DMS 273 treated with DMSO at 0.1 percent for 48 hours (cell line): ENCODE measurements at places on chromosomes 1 and 21.

GRCh38 chr21:45877821-45878469 is 103.6 kb upstream of the COL6A1 start:
- DNase-seq, result no peak

- DNase-seq, result peak; percentile 73
These were observed 48.5 kb downstream of the OPRD1 start for GRCh38 chr1:28860332-28861073.

- DNase-seq, result no peak
These were observed 17.9 kb downstream of the GBP5 start for GRCh38 chr1:89254658-89255287.

DNA sequence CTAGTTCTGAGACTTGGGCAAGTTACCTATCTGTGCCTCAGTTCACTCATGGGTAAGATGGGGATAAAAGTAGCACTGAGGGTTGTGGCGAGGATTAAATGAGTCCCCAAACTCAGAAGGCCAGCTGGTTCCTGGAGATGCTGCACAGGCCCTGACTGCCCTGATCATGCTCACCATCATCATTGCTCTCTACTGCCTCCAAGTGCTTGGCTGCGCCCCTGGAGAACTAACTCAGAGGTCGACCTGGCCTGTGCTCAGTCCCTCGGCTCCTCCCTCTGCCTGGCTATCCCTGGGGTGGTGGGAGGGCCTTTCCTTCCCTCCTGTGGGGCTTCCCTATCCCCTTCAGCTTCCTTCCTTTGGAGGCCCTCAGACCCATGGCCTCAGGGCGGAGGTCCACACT is 5.6 kb downstream of the SLC5A9 start:
- DNase-seq, result no peak

- no peak for DNase-seq
These were observed 9.2 kb upstream of the SLAMF8 start for GRCh38 chr1:159817276-159818041.

DNA sequence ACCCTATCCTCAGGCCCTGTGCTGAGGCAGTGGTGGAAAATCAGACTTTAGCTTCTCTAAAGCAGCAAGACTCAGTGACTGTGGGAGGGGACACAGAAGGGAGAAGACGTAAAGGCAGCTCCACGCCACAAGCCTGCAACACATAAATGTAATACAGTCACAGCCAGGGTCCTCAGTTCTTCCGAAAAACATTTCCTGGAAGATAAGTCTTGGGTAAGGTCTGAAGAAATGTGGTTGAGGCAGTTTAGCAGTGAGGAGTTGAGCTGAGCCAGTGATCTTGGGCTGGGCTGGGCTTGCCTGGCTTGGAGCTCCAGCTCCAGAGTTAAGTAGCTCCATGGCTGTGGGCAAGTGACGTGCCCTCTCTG is 127.8 kb upstream of the ADAR start:
- no peak for DNase-seq

- no peak for DNase-seq
These were observed 82.3 kb downstream of the CYYR1 start for GRCh38 chr21:26490771-26491170.

DNA sequence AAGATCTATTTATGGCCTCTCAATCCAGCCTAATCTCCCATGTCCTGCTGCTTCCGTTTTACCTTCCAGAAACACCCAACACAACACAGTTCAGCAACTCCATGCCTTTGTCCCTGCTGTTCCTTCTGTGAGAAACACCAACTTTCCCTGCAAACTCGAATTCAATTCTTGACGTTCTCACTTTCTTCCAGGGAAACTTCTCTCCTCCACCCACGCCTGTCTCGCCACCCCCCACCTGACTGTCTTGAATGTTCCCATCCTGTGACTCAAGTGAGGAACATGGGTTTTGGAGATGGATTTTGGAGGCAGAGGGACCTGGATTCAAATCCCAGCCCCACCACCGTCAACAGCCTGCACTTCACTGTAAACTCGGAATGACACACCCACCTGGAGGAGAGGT is 44.8 kb downstream of the GRHL3 start:
- no peak for DNase-seq

DNA sequence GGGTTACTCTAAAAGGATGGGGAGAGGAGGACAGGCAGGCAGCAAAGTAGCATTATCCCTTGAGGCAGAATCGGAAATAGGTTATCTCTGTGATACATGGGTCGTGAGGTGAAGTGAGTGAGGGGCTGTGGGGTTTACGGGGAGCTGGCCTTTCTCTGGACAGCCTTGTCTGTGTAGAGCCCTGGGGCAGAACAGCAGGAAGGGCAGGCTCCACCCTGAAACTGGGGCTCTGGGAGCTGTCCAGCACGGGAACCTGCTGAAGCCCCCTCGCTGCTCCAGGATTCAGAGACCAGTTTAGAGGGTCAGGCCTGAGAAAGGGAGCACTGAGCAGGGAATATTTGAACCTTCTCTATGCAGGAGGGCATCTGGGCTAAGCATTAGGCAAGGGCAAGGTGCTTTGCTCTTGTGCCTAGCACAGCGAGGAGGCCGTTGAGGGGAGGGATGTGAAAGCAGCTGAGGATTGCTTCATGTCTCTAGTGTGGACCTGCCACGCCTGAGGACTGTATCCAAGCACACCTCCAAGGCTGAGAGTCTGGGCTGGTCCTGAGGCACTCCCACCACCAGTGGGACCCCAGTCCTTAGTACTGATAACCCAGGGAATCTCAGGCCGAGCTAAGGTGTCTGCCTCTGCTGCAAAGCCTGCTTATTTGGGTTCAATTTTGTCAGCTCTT is 55.8 kb downstream of the NAV1 start:
- no peak for DNase-seq

GRCh38 chr21:39518055-39518846 is 66.5 kb downstream of the SH3BGR start:
- DNase-seq, result peak; percentile 42

GRCh38 chr1:226634166-226634588 is 85.6 kb downstream of the STUM start:
- no peak for DNase-seq

DNA sequence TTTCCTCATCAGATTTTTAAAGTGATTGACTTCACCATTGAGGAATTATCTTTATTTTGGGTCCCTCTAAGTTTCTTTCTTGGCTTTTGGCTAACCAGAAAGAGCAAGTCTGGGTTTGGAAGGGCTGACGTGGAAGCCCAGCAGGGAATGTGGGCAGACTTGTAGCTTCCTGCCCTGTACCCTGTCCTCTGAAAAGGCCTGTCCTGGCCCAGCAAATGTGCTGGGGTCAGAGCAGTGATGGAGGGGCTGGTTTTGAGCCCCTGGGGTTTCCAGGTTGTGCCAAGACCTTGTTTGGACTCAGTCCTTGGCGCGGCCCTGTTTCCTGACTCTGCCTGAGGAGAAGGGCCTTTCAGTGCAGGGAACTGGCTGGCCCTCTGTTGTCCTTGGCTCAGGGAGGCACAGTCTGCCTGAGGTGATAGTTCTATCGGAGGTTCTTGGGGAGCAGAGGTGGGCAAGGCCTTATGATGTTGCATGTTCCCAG is 72.1 kb downstream of the UCK2 start:
- DNase-seq, result no peak

GRCh38 chr1:207824691-207825408 is 73.0 kb downstream of the CD46 start:
- no peak for DNase-seq

DNA sequence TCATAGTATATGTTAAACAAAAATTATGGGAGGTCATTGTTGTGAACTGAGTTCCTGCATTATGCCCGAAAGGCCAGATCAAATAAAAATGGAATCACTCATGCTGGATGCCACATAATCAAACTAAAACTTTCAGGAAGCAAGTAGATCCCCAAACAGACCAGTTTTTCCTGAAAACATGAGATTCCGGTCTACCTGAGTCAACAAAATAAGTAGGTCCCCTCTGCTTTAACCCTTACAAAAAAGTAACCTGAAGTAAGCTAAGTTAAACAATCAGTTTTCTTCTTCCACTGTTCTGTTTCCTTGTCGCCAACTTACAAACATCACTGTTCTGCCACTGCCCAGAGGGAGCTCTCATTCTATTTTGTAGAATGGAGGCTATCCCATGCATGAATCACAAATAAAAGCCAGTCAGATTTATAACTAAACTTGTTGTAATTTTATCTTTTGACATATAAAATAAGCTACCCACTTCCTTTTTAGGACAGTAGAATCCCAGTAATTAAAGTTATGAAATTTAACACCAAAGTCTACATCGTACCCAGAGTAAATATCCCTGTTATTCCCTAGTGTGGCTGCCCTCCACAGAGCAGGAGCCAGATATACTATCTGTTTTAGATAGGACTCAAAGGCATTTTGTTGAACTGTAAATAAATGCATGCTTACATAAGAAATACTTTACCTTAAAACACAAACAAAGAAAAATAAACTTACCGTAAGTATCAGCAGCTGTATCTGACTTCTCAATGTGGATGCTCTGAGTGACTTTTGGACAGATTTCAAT is 149.4 kb downstream of the TIAM1 start:
- DNase-seq, result no peak

DNA sequence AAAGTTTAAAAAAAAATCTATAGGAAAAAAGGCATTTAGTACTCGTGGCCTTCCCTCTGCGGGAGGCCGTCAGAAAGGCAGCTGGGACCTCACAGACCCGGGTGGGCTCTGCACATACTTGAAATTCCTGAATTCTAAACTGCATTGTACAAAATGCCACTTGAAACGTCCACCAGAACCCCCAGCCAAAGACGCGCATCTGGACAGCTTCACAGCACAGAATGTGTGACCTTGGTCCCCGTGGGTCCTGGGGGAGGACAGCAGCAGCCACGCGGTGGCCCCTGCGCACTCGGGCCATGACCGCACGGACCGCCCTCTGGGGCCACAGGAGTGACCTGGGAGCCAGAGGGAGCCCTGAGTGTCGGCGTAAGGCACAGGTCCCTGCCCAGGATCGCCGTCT is 20.6 kb upstream of the MRPS14 start:
- DNase-seq, result no peak

DNA sequence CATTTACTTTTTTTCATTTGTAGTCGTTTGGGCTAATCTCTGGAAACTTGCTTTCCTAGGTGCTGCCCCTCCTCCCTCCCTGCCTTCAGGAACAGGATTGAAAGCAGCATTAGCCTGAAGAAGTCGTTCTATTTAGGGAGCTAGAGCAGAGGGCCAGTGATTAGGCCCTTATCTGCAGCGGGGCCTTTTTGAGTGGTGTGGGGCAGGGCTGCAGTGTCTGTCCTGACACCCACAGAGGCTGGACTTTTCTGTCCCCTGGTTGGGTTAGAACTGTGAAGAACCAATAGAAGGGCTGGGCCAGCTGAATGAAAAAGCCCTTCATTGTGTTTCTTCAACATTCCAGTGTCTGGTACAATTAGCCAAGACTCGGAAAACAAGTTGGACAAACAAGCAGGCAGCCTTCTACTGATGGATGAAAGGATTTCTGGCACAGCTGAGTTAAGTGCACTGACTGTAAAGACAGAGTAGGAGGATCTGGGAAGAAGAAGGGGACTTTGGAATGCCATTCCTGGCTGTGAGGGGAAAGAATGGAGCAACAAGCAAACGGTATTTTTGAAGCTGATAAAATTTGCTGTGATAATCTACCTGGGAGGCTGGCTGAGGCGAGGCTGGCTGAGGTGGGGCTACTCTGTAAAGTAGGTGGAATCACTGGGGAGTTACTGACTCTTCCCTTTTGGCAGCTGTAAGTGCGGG is 9.7 kb downstream of the MACF1 start:
- DNase-seq, result no peak

- DNase-seq, result no peak
These were observed 126.4 kb downstream of the LRRC7 start for GRCh38 chr1:69693921-69694675.

GRCh38 chr1:180131510-180131909 is 23.2 kb upstream of the QSOX1 start:
- no peak for DNase-seq

- DNase-seq, result no peak
These were observed 119.6 kb downstream of the UBE2U start for GRCh38 chr1:64323054-64323453.

DNA sequence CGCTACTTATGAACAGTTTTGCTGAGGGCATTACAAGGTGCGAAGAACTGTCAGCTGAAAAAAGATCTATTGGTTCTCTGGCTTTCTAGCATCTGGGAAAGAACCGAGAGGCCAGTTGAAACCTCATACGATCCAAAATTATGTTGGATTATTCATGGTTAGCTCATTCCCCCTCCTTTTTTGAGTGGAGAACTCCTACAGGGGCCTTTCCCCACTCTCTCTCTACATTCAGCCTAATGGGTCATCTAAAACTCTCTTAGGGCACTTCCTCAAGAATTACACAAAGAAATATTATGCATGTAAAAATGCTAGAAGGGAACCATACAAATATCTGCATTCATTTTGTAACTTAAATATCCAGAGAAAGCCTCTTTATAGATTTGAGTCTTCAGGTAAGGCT is 358.2 kb downstream of the ADGRL2 start:
- DNase-seq, result no peak
